ENCODE measurements at places on chromosomes 6 and 20.

- DNase-seq = no peak
Measured at GRCh38 chr6:16723826-16724225, 37.4 kb downstream of the ATXN1 start.

DNA sequence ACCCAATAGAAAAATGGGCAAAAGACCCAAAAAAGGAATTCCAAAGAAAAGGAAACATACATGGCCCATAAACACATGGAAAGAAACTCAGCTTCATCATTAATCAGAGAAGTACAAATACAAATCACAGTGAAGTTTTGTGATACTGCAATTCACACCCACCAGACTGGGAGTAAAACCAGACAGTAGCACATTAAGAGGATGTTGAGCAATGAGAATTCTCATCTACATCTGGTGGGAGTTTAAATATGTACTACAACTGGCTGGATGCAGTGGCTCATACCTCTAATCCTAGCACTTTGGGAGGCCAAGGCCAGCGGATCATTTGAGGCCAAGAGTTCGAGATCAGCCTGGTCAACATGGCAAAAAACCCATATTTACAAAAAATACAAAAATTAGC is 125.7 kb upstream of the PHACTR1 start:
- DNase-seq = no peak

DNA sequence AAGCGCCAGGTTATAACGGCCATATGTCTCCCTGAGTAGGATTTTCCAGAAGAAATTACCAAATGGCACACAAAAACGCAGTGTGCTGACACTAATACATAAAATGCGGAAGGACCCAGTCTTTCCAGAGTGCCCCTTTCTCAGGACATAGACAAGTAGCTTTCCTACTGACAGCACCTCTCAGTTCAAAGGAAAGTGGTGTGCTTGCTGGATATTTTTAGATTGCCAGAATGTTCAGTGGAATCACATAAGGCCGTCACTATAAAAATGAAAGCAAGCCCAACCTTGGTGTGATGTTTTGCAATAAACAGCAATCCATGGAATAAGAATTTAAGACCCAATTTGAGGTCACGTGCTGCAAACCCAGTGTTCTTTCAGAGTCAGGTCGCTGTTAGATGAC is 135.5 kb upstream of the AGPAT4 start:
- DNase-seq = no peak

DNA sequence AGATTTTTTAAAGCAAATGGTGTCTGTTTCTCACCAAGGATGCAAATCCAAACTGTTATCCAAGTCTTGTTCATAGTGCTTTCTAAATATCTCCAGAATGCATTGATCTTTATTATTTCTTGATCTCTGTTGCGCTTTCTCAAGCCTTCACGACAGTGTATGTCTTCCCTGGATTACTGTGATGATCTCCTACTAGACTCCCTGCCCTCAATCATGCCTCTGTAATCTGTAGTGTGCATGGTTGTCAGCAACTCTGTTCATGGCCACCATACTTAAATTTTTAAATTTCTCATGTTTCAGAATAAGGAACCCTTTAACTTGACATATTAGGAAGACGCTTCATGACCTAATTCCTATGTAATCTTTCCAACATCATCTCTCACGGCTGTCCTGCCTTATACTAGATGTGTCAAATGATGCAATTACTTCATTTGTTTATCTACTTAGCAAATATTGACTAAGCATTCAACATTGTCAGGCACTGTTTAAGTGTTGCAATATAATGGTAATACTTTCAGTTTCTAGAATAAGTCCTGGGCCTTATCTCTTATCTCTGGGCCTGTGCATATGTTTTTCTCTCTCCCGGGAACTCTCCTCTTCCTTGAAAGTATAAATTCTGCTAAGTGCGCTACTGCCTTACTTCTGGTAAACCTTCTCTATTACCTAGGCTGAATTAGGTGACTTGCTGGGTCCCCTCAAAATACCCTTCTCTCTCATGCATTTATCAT is 25.6 kb upstream of the AHI1 start:
- no peak for DNase-seq

Measured in GM20000 (cell line).